ENCODE measurements at places on chromosomes 12 and 14.

DNA sequence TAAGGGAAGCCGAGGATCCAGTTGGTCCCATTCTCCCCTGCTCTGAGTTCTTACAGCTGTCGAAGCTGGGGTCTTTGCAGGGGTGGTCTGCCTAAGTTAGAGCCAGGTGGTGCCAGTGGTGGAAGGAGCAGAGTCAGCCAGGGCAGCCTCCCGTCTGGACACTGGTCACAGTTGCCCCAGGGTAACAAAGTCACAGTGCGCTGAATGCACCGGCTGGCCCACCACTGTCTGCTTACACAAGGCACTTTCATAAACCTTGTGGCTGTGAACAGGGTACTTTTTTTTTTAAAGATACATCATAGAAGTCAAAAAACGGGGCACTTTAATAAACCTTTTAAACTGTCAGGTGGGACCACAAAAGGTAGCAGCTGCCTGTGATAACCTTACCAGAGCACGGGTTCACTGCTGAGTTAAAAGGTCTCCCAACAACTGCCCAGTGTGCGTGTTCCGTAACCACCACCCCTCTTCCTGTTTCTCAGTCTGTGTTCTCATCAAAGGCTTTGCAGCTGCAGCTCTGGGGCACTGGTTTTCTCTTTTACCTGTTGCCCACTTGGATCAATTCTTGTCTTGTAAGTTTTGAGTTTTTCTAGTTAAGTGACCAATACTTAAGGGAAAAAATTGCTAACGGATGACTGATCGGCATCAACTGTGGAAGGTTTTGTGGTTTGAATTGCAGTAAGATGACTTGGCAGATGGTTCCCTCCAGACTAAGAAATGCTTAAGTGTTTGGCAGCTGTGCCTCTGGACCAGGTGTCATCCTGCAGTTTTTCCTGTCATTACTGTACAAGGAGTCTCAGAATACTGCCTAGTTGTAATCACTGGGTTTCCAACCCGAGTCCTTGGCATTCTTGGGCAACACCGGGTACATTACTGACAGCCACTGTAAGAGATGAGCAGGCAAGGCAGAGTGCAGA is 55.9 kb downstream of the DYNC1H1 start:
- DNase-seq: peak; percentile 89

GRCh38 chr14:60862283-60862682 is 118.6 kb downstream of the TRMT5 start:
- no peak for DNase-seq

GRCh38 chr12:106814714-106815113 is 40.2 kb downstream of the RIC8B start:
- DNase-seq: no peak

DNA sequence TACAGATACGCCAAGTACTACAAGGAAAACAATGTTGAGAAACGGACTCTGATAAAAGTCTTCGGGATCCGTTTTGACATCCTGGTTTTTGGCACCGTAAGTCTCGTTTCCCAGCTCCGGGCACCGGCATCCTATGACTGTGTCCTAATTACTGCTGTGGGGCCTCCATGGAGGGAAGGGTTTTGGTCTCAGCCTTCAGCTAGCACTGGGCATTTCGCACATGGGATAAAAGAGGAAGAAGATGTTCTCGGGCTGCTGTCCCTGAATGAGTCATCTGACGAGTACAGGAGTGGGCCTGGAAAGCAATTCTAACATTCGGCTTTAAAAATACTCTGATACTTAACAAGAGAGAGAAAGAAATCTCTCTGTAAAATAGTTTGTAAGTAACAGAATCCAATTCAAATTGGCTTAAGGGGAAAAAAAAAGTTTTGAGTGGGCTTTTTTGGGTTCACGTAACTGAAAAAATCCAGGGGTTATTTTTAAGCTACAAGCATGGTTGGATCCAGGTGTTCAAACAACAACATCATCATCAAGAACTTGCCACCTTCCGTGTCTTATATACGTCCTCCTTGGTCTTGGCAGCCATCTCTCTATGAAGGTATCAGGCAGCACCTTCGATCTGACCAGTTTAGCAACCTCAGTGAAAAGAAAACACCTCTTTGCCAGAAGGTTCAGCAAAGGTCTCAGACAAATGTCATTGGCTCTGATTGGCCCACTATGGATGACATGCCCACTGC is 34.4 kb upstream of the P2RX4 start:
- peak; percentile 33 for DNase-seq

DNA sequence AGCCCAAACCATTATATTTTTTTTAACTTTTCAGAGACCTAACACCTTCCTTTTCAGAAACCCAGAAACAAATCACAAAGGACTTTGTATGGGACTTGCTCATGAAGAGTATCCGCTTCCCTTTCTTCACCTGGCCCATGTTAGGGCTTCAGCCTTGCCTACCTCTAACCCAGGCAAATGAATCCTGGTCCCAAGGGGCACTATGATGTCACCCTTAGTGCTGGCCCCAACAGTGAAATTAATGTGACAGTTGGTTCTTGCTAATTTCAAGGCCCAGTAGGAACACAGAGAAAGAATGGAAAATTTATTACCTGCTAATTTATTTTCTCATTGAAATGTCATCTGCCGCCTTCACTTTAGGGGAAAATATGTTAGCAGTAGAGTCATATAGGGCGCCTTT is 179.8 kb upstream of the NRXN3 start:
- no peak for DNase-seq

DNA sequence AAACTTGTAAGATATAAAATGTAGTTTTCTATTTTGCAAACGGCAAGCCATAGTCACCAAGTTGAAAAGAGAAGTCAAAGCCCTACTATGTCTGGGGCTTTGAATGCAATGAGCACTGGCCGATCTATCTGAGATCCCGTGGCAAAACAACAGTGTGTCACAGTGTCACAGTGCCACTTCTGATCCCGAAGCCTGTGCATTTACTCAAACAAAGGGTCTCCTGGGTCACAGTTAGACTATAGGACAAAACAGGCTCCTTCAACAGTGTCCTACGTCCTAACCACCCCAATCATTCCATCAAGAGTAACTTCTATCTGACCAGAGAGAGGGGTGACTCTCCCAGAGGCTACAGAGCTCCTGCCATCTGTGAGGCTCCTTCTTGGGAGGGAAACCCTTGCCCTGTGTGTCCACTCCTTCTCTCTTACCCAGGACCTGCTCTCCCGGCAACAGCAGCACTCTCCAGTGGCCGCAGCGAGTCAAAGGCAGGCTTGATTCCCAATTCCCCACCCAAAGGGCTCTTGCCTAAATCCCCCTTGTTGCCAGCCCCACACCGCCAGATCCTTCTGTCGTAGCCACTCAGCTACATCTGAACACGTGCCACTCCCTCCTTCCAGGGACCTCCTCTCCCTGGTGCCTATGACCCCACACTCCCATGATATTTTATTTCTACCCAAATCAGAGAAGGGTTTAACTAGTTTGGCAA is 14.0 kb upstream of the SELPLG start:
- no peak for DNase-seq

DNA sequence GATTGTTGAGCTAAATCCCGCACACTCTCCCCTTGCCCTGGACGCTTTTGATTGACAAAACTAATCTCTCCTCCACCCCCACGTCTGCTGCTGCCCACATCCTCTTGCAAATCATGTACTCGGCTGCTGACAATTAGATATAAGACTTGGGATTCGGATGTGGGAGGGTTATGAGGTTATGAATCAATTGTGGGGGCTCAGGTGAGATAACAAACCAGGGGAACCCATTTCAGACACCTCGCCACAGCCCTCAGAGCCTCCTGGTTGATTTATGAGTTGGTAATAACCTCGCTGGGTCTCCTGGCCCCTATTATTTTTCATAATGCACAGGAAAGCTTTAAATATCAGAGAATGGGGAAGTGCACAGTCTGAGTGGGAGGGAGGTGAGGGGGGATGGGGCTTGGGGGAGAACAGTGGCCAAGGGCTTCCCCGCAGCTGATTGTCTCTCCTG is 449.9 kb downstream of the DPF3 start:
- no peak for DNase-seq

DNA sequence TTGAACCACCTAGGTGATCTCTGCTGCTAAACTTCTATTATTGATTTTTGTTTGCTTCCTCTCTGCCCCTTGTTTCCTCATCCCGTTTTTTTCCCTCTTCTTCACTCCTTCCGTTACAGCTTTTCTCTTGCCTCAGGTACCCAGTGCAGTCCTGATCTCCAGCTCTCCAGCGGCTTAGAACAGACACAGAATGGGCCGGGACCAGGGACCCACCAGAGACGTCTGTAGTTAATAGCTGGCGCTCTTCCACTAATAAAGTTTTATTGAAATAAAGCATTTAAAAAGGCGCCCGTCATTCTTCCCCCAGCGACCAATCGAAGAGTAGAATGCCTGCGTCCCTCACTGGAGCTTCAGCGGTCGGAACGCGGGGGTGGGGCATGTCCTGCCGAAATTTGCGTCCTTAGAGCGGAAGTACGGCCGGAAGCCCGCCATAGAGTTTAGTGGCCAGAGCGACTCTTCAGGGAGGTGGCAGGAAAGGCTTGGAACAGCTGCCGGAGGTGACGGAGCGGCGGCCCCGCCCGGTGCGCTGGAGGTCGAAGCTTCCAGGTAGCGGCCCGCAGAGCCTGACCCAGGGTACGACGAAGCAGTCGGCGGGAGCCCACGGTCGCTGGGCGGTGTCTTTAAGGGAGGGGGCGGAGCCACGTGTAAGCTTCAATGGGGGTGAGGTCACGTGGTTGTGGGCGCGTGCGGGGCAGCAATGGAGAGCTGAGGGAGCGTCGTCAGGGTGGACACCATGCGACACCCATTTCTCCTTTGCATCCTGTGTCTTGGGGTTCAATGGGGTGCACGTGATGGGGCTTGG is at the start of gene COPS7A:
Gene COPS7A (plus strand): TSS at position 440 of the 802 bp plus-strand sequence. CDS start 611 bp downstream, outside the sequence.
- DNase-seq: peak; percentile 99

DNA sequence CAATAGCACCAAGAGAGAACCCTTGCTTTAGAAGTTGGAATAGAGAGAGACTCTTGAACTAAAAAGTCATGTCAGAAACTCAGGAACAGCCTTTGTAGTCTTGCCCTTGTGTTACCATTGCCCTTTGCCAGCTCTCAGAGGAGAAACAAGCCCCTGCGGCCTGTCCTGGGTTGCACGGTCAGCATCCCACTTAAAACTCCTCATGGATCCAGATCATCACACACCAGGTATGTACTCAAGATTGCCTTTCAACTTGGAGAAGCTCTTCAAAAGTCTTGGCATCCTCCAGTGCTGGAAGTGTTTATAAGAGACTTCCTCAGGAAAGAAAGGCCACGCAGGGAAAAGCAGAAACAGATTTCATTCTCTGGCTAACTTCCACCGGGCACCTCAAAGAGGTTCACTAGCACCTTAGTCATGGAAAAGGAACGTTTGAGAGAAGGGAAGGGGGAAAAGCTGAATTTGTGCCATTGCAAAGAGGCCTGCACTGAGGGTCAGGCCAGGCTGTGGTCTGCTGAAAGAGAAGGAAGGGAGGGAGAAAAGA is 594.2 kb downstream of the MED13L start:
- DNase-seq: no peak

- DNase-seq: no peak
These were observed 18.0 kb downstream of the MFAP5 start for GRCh38 chr12:8644345-8645248.

DNA sequence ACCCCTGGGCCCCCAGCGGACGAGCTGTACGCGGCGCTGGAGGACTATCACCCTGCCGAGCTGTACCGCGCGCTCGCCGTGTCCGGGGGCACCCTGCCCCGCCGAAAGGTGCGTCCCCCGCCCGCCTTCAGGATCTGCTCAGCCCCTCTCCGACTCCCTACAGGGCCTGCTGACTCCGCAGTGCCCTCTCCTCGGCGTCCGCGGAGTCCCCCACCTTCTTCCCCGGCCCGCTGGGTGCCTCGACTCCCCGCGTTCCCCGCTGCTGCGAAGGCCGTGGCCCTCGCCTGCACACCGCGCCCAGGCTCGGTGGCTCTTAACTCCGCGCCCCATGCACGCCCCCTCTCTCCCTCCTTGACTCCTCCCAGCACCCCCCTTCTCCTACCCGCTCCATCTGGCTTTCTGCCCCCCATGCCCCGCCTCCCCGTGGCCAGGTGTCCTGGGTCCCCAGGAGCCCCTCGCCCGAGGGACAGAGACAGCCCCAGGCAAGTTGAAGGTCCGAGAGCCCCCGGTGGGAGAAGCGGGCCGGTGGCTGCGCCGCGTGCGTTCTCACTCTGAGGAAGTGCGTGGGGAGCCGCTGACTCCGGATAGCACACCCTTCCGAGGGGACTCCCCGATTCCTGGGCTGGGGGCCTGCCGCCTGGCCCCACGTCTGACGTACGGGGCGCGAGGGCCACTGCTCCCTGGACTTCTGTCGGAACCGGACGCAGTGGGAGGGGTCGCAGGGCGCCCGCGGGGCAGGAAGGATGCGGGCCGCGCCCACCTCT is 594 bp downstream of the TAMALIN start:
- no peak for DNase-seq

GRCh38 chr12:84507956-84508850 is 404.4 kb downstream of the SLC6A15 start:
- DNase-seq: peak; percentile 84

- DNase-seq: no peak
These were observed 73.4 kb downstream of the ZNF664 start for GRCh38 chr12:124046456-124046740.

- DNase-seq: no peak
These were observed 55.2 kb downstream of the MSRB3 start for GRCh38 chr12:65333649-65334048.

DNA sequence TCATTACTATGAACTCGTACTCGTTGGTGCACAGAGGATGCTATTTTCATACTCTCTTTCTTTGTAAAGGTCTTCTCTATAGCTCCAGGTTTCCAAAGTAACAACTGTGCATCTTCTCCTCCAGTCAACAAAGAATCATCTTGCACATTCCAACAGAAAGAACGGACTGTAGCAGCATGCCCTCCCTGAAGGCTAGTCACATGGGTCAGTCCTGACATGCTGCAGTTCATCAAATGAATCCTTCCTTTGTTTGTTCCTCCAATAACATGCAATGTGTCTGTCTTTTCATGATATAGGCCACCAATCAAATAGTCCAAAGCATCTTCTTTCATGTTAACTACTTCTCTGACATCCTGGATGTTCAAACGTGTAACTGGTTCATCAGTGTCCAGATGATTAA is 42.9 kb downstream of the WDR89 start:
- DNase-seq: no peak

GRCh38 chr14:82999802-83000201 is 1466.1 kb upstream of the SEL1L start:
- DNase-seq: peak; percentile 4

DNA sequence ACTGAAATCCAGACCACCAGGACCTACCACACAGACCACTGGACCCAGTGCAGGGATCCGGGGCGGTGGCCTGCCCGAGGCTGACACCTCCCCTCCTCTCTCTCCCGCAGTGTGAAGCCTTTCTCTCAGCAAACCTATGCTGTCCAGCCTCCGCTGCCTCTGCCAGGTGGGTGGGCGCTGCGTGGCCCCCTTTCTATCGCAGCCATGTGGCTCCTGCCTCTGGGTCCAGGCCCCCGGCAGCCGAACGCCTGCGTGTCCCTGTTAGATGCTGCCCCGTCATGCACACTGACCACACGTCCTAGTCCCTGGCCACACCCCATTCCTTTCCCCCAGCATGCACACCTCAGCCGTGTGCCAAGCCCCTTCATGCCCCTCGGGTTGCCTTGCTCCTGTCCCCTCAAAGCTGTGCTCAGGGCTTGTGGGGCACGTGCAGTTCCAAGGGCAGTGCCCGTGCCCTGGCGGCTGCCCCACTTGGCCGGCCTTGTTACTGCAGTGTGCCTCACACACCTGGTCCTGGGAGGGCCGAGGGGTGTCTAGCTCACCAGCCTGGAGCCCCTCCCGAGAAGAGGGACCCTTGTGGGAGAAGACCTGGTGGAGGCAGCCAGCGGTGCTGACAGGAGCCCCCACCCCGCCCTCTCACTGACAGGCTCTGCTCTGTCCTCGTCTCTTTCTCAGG is 58.0 kb upstream of the TSPAN9 start:
- no peak for DNase-seq

- no peak for DNase-seq
These were observed 27.0 kb downstream of the PAPLN start for GRCh38 chr14:73264080-73264884.
